ENCODE measurements at places on chromosomes 3 and 15.
A peak's percentile ranks its signal among the peaks of the same experiment; 100 is the strongest.

- no peak for DNase-seq
Observed at GRCh38 chr3:155702745-155703591, 41.9 kb downstream of the PLCH1 start.

DNA sequence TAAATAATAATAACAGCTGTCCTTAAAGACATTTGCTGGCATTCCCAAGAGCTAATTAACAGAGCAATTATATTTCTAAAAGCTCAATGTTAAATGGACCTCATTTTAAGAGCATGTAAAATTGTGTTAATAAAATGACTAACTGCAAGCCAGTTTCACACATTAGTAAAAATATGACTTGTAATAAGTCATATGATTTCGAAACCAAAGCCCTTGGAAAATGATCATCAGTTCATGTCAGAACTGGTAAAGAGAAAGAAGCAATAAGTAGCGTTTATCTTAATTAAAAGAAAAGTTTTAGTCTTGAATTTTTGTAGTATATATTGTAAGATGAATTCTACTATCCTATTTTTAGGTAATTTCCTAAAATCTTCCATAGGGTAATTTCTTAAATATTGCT, 310.7 kb downstream of the CNTN3 start:
- DNase-seq, result no peak

DNA sequence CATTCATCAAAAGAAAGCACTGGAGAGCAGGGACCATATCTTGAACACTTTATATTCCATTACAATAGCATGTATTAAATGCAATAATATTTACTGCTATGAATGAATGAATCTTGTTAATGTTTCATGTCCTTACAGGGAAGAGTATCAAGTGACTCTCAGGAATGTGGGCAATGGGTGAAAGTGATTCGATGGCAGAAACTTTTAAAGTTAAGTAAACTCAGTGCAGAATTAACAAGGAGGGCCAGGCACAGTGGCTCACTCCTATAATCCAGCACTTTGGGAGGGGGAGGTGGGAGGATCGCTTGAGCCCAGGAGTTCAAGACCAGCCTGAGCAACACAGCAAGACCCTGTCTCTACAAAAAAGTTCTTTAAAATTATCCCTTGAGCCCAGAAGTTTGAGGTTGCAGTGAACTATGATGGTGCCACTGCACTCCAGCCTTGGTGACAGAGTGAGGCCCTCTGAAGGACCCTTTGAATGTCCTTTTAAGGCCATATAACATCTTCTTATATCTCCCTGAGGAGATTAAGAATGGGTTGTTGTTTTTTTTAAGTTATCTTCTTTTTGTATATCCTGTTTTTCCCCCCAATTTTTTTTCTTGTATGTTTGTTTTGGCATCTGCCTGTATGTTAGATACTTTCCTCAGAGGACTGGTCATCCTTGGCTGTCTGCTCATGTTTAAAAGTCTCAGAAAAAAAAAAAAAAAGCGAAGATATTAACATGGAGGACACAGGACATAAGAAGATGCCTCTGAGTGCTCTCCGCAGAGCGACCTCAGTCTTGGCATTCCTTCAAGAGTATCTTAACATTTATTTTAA, 9.6 kb upstream of the FSIP1 start:
- no peak for DNase-seq

GRCh38 chr3:112874725-112875124, 28.1 kb upstream of the CD200R1L start:
- DNase-seq, result no peak

DNA sequence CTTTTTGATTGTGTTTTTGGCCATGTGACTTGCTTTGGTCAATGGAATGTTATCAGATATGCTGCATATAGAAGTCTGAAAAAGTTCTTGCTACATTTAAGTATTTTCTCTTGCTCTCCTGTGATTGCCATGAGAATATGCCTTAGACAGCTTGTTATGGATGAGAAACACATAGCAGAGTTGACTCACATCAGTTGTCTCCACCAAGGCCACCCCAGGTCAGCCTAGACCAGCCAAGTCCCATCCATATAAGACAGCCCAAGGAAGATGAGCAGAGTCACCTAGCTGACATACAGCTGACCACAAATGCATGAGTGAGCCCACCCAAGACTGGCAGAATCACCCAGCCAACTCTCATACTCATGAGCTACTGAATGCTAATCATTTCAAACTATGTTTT, 153.0 kb downstream of the THRB start:
- DNase-seq, result peak; percentile 42

DNA sequence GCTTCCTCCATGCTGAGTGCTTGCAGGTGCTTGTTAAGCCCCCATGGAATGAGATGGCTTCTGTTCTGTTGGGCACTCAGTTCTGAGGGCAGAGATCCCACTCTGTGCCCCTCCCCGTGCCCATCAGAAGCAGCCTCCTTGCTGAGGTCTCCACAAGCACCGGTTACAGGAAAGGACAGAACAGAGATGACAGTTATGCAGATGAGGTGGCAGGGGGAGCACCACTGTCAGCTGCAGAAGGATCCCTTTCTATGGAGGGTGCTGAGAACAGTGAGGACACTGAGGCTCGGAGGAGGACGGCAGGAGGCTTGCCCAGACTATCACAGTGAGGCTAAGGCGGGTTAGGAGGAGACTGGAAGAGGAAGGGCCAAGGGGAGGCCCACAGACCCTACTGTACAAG, 12.4 kb downstream of the CACNA2D2 start:
- no peak for DNase-seq

DNA sequence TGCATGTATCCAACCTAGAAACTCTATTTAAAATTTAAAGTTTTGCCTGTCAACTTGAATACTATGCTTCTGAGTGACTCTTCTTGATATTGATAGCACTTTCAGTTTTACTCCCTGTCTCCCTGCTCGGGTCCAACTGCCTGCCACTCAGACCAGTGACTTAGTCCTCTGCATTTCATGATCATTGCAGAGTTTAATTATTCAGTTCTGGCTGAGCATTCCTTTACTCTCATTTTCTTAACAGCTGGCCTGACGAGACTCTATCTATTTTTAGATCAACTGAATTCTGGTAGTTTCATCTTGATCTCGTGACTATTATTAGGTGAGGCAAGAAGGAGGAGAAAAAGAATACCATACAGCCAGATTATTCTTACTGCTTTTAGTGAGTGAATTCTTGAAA, 617.4 kb downstream of the SI start:
- DNase-seq, result no peak

- DNase-seq, result no peak
Observed at GRCh38 chr3:46094506-46094905, 67.2 kb upstream of the XCR1 start.

- no peak for DNase-seq
Observed at GRCh38 chr3:170425491-170426239, 7.0 kb downstream of the CLDN11 start.

GRCh38 chr3:115912372-115912771, 289.1 kb downstream of the GAP43 start:
- no peak for DNase-seq

GRCh38 chr3:134579141-134579665, 71.6 kb downstream of the KY start:
- DNase-seq, result peak; percentile 65

GRCh38 chr3:152264378-152264777, 4.4 kb upstream of the MBNL1 start:
- DNase-seq, result no peak

GRCh38 chr15:78923480-78924360, 21.1 kb downstream of the CTSH start:
- DNase-seq, result no peak

DNA sequence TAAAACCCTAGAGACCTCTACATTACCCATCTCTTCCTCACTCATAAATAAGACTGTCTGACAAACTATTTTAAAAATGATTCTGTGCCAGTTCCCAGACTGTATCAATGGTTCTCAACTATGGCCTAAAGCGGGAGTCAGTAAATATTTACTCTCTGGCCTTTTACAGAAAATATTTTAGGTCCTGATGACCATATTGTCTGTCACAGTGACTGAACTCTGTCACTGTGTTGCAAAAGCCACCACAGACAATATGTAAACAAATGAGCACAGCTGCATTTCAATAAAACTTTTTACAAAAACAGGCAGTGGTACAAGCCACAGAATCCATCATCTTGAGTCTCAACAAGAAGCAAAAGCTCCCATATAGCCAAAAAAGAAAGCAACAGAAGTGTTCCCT, 45.4 kb downstream of the PLOD2 start:
- DNase-seq, result no peak

DNA sequence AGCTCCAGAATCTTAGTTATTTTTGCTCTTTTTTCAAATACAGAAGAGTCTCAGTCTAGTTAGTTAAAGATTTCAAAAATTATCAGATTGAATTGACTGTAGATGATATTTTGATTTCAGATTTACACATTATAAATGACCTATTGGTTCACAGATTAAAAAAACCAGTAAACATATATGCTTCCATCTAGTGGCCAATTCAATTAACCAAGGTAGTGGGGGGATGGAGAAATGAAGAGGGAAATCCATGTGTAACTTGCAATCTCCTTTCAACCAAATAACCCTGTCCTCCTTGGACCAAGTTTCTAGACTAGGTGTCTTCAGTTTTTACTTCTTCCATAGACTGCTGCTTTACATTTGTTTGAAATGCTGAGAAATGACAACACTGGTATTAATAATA, 789.8 kb downstream of the ROBO1 start:
- DNase-seq, result peak; percentile 7

GRCh38 chr15:63086271-63086670, 35.4 kb upstream of the LACTB start:
- no peak for DNase-seq

DNA sequence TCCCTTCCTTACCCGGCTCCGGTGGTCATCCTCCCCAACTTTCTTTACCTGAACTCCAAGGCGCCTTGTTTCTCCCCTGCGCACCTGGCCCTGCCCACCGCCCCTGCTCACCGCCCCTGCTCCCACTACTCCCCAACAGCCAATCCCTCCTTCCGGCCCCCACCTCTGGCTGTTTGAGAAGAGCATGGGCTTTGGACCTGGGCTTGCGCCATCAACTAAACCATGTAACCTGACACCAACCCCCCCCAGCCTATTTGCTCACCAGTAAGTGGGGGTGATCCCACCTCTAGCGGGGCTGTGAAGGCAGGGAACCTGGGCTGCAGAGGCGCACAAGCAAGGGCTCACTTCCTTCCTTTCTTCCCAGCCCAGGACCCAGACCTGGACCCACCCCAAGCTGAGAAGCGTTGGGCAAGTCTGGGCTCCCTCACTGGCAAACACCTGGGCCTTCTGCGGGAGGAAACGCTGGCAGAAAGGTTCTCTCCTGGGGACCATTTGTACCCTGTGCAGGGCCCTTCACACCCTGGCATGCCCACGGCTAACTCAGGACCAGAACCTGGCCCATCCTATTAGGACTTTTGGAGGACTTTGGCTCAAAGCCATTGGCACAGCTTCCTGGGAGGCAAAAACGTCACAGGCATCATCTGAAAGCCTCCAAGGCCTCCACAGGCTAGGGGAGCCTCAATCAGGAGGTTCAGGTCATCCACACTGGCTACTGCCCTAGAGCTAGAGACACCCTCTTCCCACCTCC, at the start of gene PLXNB1:
TSS of gene PLXNB1 (minus strand) at position 127 of the 748 bp plus-strand sequence. CDS start 5,475 bp downstream, outside the sequence.
- DNase-seq, result peak; percentile 48

- no peak for DNase-seq
Observed at GRCh38 chr3:127667119-127667681, 5.6 kb upstream of the ABTB1 start.

DNA sequence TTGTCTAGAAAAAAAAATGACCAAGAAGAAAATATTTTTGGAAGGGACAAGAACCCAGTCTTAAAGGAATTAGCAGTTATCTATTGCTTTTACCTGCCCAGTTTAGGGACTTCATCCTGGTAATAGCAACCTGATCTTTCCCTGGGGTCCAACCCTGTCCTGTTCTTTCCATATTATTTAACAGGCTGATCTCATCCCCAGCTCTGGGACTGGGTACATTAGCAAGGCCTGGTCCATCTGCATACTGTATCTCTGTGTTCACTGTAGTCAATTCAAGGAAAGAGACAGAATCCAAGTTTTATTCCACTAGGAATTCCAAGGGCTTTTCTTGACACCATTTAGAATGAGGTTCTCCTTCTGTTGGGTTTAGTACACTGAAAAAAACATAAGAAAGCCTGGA, 191.7 kb upstream of the GADL1 start:
- DNase-seq, result no peak

DNA sequence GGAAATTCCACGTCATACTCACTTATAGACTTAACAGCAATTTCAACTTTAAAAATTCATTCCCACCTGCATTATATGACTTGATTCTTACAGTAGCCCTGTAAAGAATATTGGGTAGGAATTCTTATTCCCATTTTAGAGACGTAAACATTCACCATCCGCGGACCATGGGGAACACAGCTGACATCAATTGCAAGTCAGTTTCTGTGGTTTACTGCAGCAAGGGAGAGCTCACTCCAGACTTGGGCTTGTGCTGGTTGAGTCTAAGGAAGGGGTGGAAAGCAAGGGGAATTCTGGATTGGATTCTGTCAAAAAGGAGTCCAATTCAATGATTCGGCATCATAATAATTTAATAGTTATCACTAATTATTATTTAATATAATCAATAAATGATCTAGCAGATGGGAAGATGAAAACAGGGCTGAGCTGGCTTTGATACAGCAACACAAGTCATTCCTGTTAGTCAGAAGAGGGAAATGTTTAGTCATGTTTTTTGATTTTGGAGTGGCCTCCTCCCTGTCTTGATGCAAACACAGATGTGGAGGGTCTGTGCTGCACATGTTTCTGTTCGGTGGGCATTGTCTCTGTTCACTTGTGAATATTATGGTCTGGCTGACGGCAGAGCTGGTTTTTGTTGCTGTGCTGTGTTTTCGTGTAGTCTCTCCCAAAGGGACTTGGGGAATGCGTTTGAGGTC, 9.7 kb downstream of the LIPC start:
- no peak for DNase-seq

DNA sequence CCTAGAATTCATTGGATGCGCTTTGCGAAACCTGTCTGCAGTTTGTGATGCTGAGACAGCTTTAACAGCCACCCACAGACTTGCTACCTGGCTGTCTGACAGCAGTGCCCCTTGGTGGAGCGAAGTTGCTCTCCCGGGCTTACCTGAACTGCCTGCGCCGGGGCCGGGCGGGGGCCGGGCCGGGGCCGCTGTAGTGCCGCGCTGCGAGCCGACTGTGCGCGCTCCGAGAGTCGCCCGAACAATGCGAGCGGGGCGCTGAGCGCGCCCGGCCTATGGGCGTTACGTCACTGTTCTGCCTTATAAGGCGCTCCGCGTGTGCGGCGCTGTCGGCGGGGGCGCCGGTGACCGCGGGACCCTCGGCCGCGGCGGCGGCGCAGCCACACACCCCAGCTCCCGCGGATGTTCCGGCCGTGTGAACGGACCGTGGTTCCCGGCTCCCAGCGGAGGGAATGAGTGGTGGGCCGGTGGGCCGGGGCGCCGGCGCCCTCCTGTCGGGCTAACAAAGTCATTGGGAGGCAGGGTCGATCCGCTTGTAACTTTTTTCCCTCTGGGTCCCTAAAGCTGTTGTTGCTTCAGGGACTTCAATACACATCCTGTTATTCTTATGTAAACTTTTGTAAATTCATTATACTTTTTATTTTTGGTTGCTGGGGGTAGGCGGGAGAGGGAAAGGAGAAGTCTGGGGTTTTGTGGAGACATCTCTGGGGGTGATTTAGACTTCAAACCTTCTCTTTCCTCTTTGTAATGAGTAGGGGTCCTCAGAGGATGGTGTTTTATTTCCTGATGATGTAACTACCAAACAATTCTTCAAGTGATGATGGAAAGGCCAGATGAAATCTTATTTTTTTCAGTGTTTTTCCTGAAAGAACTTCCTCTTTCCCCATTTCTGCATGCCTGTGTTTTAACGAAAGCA, 58.5 kb downstream of the CMSS1 start:
- DNase-seq, result peak; percentile 84

Data from hematopoietic multipotent progenitor cell treated with erythropoietin and hydrocortisone succinate and interleukin-3 and kit ligand, for 6 days (in vitro differentiated cells).